ENCODE measurements at places on chromosomes 1 and 21.

DNA sequence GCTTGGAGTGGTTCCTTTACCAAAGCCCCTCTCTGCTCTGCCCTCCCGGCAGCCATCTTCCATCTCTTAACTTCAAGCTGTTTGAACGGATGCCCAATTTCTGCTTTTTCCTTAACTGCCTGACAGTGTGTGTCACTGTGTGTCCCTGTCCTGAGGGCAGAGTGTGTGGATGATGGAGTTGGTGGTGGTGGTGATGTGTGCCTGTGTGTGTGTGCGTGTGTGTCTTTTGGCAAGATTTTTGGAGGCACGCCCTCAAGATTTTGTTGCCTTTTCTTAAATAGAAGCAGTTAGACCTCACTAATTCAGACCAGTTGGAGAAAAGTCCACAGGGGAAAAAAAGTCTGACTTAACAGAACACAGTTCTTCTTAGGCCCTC, 30.3 kb downstream of the SERTAD4 start:
- H3K27ac ChIP-seq, result no peak overlapping the region
- H3K4me3 ChIP-seq, result no peak overlapping the region
- DNase-seq, result no peak

DNA sequence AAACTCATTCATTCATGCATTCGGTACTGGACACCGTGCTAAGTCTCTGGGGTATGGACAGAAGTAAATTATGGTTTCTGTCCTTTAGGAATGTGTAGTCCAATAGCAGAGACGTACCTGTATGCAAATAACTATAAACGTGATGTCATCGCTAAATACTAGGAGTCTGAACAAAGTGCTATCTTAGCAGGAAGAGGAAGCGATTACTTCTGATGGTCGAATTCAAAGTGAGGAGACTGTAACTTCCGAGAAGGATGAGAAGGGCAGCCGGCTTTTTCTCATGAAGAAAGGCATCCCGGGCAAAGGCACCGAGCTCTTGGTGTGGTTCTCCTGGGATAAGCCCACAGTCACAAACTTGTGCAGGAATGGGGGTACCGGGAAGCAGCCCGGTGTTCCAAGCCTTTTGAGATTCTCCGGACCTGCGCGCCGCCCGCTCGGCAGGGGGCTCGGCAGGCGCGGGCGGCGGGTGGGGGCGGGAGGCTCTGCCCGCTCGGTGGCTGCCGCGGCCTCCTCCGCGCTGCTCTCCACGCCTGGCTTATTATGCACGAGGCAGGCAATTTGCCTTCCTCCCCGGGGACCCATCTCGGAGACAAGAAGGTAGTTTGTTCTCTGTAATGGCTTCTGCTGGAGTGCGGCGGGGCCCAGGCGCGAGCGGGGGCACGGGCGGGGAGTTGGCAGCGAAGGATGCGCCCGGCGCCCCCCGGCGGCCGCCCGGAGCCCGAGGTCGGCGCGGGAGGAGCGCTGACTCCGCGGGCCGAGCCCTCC, 67.5 kb upstream of the CD1D start:
- DNase-seq, result no peak
- no peaks in the 10 kb centered on the region for H3K36me3 ChIP-seq
- peaks cover 7% of the 10 kb centered on the region for H3K4me1 ChIP-seq
- H3K4me3 ChIP-seq, result peak overlapping the region; percentile 30
- H3K27me3 ChIP-seq, result peaks cover 15% of the 10 kb centered on the region

DNA sequence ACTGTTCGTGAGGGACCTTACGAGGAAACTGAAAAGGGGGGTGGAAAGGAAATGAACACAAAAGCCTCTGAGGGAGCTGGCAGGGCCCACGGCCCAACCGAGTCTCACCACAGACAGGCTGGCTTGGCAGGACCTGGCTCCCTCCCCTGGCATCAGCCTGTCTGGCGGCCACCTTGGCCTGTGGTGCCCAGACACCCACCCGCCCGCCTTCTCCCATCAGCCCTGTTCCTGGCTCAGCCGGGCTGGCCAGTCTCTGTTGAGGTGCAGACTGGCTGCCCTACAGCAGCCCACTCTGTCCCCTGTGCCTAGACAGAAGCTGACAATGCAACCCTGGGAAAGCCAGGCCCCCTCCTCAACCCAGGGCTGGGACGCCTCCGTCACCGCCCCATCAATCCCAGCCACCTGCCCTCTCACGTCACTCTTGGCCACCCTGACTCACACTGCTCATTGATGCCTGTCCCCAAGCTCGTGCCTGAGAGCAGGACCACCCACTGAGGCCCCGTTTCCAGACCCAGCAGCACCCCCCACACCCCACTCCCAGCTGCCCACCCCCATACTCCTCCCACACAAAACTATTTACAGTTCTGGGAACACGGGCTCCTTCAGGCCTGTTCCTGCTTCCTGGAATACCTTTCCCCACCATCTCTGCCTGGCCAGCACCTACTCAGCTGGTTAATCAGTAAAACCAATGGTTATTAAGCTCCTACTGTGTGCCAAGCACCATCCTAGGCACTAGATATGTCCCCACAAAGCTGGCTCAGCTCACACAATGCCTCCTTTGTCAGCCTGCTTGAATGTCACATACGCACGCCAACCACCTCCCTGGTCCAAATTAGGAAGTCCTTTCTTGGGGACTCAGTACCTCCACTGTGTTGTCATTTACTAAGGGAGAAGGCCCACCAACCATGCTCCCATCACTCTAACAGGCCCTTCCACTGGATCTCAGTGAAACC, 22.7 kb downstream of the SDC3 start:
- no peaks in the 10 kb centered on the region for H3K36me3 ChIP-seq
- DNase-seq, result no peak
- H3K27ac ChIP-seq, result no peak overlapping the region
- H3K4me3 ChIP-seq, result no peak overlapping the region
- no peaks in the 10 kb centered on the region for H3K27me3 ChIP-seq

GRCh38 chr1:67686267-67687197, 1.5 kb downstream of the GADD45A start:
- H3K27me3 ChIP-seq, result no peaks in the 10 kb centered on the region
- H3K4me3 ChIP-seq, result peak overlapping the region; percentile 91
- H3K4me1 ChIP-seq, result peaks cover 8% of the 10 kb centered on the region
- peak; percentile 42 for DNase-seq

DNA sequence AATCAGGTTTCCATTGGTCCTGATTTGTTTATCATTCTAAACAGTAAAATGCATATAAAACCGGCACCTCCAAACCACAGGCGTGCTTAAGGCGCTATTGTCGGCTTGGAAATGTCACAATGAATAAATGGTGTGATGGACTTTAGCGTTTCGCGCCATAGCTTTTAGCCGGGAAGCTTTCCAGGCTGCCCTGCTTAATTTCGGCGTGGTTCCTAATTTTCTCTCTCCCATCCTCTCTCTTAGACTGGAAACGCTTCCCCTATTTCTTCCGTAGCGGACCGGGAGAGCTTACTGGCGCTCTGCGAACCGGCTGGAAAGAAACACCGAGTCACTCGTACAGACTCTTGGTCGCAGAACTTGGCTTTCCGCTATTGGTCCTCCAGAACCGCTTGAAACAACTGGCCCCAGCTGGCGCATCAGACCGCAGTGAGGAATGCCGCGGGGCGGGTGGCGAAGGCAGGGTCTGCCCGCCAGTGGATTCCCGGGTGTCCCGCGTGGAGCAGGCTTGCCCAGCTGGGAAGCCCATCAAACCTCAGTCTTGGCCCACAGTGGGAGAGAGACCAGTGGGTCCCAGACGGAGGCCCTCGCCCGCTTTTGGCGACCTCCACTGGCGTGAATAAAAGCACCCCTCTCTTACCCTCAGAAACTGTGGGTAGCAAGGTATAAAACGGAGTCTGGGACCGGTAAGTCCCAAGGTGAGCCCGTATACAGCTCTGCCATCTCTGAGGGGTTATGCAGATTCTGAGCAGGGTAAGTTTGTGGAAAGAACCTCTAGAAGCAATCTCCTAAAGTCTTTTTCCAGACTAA, 4.0 kb upstream of the LHX8 start:
- H3K27me3 ChIP-seq, result peaks cover 11% of the 10 kb centered on the region
- H3K4me1 ChIP-seq, result no peaks in the 10 kb centered on the region
- no peak overlapping the region for H3K27ac ChIP-seq
- DNase-seq, result no peak
- H3K36me3 ChIP-seq, result no peaks in the 10 kb centered on the region

DNA sequence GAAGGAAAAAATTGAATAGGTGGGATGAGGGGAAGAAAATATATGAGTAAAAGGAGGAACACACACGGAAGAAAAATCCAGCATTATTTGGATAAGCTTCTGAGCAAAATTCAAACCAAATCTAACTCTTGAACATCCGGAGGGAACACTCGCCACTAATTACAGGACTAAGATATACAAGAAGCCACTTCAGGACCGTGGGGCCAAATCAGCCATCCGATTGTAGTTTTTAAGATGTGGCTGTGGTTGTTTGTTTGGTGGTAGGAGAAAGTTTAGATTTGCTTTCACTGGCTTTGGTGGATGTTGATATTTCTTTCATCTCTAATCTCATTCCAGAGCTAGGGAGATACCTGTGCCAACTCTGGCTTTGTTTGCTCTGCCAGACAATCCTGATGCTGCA, 43.7 kb upstream of the ADAMTS1 start:
- no peak overlapping the region for H3K27ac ChIP-seq
- no peak for DNase-seq
- no peak overlapping the region for H3K4me3 ChIP-seq
- no peaks in the 10 kb centered on the region for H3K27me3 ChIP-seq
- H3K36me3 ChIP-seq, result no peaks in the 10 kb centered on the region
- no peaks in the 10 kb centered on the region for H3K4me1 ChIP-seq

- no peaks in the 10 kb centered on the region for H3K36me3 ChIP-seq
- no peak for DNase-seq
- H3K27ac ChIP-seq, result no peak overlapping the region
- no peaks in the 10 kb centered on the region for H3K27me3 ChIP-seq
- H3K4me1 ChIP-seq, result no peaks in the 10 kb centered on the region
- peak overlapping the region; percentile 24 for H3K4me3 ChIP-seq
Observed at GRCh38 chr1:64242895-64243756, 39.7 kb downstream of the UBE2U start.

- DNase-seq, result no peak
- H3K4me3 ChIP-seq, result no peak within 1 kb of the TSS
- no peak within 1 kb of the TSS for H3K27ac ChIP-seq
- no peaks in the 10 kb centered on the region for H3K4me1 ChIP-seq
- H3K36me3 ChIP-seq, result peaks cover 32% of the 10 kb centered on the region
Observed at GRCh38 chr1:15736038-15736891, at the start of gene SLC25A34. TSS of gene SLC25A34 (plus strand) at chr1:15736258. CDS start at chr1:15736486, 228 bp downstream.

- DNase-seq, result no peak
- H3K27me3 ChIP-seq, result no peaks in the 10 kb centered on the region
- H3K4me3 ChIP-seq, result peak overlapping the region; percentile 46
- peaks cover 5% of the 10 kb centered on the region for H3K36me3 ChIP-seq
- peak overlapping the region; percentile 39 for H3K27ac ChIP-seq
Observed at GRCh38 chr1:25989440-25990234, 8.2 kb downstream of the PAFAH2 start.

DNA sequence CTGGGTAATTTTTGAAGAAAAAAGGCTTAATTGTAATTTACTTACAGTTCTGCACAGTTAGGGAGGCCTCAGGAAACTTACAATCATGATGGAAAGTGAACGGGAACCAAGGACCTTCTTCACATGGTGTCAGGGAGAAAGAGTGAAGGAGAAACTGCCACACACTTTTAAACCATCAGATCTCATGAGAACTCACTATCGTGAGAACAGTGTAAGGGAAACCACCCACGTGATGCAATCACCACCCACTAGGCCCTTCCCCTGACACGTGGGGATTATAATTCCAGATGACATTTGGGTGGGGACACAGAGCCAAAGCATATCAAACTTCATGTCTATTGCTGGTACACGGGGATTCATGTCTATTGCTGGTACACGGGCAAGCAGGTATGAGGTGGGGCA, 5.3 kb upstream of the SFT2D2 start:
- H3K27ac ChIP-seq, result no peak overlapping the region
- no peak overlapping the region for H3K4me3 ChIP-seq
- no peaks in the 10 kb centered on the region for H3K4me1 ChIP-seq

GRCh38 chr1:212034516-212035122, 738 bp downstream of the INTS7 start:
- DNase-seq, result no peak
- peak overlapping the region; percentile 64 for H3K4me3 ChIP-seq
- peaks cover 10% of the 10 kb centered on the region for H3K4me1 ChIP-seq
- H3K36me3 ChIP-seq, result no peaks in the 10 kb centered on the region
- H3K27me3 ChIP-seq, result no peaks in the 10 kb centered on the region

- H3K27me3 ChIP-seq, result no peaks in the 10 kb centered on the region
- no peaks in the 10 kb centered on the region for H3K36me3 ChIP-seq
- no peaks in the 10 kb centered on the region for H3K4me1 ChIP-seq
- no peak overlapping the region for H3K27ac ChIP-seq
- no peak overlapping the region for H3K4me3 ChIP-seq
- DNase-seq, result no peak
Observed at GRCh38 chr1:103074224-103074623, 34.1 kb downstream of the COL11A1 start.

- H3K27me3 ChIP-seq, result peaks cover 2% of the 10 kb centered on the region
- no peak overlapping the region for H3K27ac ChIP-seq
- no peak for DNase-seq
Observed at GRCh38 chr1:36885540-36886357, 148.6 kb downstream of the GRIK3 start.

DNA sequence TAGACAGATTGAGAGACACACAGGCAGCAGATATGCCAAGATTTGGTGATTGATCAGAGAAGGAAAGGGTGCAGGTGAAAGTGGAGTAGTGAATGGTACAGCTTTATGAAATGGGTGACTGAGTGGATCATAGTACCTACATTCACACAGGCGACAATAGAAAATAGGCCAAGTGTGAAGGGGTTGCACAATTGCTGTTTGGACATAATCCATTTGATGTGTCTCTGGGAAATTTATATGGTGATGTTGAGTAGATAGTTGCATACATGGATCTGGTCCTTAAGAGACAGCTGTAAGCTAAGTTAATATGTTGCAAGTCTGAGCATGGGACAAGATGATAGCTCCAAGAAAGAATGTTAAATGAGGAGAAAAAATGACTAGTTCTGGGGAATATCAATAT, 118.6 kb upstream of the COP1 start:
- H3K27ac ChIP-seq, result no peak overlapping the region
- H3K27me3 ChIP-seq, result no peaks in the 10 kb centered on the region
- no peaks in the 10 kb centered on the region for H3K36me3 ChIP-seq
- no peaks in the 10 kb centered on the region for H3K4me1 ChIP-seq
- H3K4me3 ChIP-seq, result no peak overlapping the region

DNA sequence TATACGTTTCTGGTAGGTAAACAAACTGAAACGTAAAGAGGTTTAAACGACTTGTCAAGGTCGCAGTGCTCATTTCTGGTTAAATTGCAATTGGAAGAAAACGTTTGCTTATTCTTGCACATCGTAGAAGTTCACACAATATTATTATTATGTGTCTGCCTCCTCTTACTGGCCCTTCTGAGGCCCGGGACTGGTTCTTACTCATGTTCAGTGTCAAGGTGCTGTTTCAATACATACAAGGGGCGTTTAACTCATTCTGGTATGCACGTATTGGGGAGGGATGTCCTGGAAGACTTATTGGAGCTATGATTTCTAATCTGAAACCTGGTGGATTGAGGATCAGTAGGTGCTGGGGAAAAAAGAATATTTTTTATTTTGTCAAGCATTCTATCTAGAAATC, 932 bp downstream of the RPF1 start:
- peak overlapping the region; percentile 69 for H3K4me3 ChIP-seq
- no peak for DNase-seq
- peaks cover 17% of the 10 kb centered on the region for H3K4me1 ChIP-seq
- peak overlapping the region; percentile 84 for H3K27ac ChIP-seq
- H3K27me3 ChIP-seq, result no peaks in the 10 kb centered on the region
